ENCODE measurements at places on chromosomes 2 and 18.

DNA sequence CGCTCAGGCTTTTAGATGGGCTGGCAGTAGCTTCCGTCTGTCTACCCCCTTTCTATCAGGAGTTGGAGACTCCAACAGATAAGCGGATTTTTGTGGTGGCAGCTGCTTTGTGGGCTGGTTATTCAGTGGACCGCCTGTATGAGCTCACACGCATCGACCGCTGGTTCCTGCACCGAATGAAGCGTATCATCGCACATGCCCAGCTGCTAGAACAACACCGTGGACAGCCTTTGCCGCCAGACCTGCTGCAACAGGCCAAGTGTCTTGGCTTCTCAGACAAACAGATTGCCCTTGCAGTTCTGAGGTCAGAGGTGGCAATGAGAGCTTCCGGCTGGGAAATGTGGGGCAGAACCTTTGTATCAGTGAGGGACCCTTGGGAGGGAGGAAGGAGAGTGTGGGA, 14.8 kb downstream of the CAD start:
- DNase-seq, result no peak

DNA sequence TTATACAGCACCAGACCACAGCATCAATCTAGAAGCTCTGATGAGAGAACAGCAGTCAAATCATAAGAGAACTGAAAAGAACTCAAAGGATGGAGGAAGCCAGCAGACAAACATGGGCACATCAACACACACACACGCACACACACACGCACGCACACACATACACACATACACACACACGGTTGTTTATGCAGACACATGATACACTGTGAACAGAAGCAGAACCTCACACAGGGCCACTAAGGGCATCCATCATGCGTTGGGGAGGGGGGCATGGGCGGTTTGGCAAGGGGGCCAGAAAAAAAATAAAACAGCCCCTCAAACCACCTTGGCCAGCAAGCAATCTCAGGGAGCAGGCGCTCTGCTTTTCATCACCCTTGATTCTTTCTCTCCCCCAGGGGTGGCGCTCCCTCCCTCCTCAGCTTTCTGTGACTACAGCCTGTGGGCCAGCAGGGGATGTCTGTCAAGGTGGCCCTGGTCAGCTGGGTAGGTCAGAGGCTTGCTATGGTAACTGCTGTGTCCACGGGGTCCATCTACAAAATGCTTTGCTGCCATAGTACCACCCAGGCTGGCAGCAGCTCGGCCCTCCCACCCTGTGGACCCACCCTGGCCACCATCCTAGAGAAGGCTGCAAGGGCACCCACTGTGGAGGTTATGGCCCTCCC, 318.0 kb downstream of the CELF4 start:
- no peak for DNase-seq

GRCh38 chr2:54143780-54144179, 28.4 kb downstream of the ACYP2 start:
- DNase-seq, result no peak

GRCh38 chr2:2232167-2232566, 98.9 kb downstream of the MYT1L start:
- no peak for DNase-seq

GRCh38 chr18:11369556-11369955, 220.2 kb upstream of the PIEZO2 start:
- DNase-seq, result no peak

GRCh38 chr2:183164650-183165015, 40.4 kb downstream of the NUP35 start:
- DNase-seq, result no peak

DNA sequence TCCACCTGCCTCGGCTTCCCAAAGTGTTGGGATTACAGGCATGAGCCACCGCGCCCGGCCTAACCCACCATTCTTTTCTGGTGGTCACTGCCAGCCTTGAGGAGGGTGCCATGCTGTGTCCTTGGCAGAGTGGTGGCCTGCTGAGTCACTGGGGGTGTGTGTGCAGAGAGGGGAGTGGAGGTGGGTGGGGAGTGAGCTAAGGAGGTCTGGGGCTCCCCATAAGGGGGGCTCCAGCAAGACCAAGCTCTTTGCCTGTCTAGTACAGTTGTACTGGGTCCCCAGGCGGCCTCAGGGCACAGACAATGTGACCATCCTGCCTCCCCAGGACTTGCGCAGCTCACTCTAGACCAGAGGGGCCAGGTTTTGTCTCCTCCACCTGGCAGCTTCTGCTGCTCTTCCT, 36.1 kb downstream of the LAMA3 start:
- no peak for DNase-seq

GRCh38 chr2:46942143-46942526, 26.5 kb upstream of the MCFD2 start:
- DNase-seq, result no peak

- no peak for DNase-seq
These were observed 427.3 kb downstream of the THSD7B start for GRCh38 chr2:137192366-137193310.

GRCh38 chr2:177574356-177574755, 181.8 kb downstream of the AGPS start:
- peak; percentile 27 for DNase-seq

DNA sequence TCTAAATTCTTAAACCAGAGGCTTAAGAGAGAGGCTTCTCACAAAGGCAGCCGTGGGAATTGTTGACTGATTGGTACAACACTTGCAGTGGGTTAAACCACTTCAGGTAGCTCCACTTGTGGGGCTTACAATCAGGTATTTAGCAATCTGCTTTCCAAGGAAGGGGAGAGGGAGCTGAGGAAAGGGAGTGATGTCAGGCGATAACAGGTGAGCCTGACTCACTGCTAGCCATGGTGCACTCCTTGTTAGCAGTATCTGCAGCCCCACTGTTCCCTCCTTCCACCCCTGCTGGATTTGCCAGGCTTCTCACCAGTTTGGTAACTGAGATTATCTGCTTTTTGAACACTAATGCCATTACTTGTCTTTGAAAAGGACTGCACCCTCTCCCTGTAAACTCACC, 1056.7 kb upstream of the FANCL start:
- DNase-seq, result no peak

DNA sequence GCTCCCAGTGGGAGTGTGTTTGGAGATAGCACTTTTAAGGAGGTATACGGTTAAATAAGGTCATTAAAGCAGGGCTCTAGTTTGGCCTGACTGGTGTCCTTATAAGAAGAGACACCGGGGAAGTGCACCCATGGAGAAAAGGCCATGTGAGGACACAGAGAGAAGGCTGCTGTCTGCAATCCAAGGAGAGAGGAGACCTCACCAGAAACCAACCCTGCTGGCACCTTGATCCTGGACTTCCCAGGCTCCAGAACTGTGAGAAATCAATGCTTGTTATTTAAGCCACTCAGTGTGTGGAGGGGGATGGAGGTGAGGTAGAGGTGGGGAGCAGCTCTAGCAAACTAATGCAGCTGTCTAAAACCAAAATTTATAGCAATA, 62.0 kb downstream of the RPL31 start:
- DNase-seq, result no peak
